A549 (cell line): ENCODE measurements at places on chromosomes 4 and X. TPM values are rescaled to one million over a fixed set of nuclear protein-coding genes. Genes with fewer than 3 reads are reported as not detected.

Gene TRAM1L1
- polyA plus RNA-seq, result 0.72 to 1.4 TPM (median 0.93 TPM) in 3 replicates

Gene RS1
- not detected in 3 replicates for polyA plus RNA-seq

Gene AMTN
- polyA plus RNA-seq, result not detected in 3 replicates

Gene UBL4A
- polyA plus RNA-seq, result 34.6 to 37.7 TPM (median 36.9 TPM) in 3 replicates

Gene GPRIN3
- 5.8 to 6.8 TPM (median 6.4 TPM) in 3 replicates for polyA plus RNA-seq

Gene BEX1
- polyA plus RNA-seq, result not detected in 3 replicates

Gene MAGEB4
- polyA plus RNA-seq, result not detected in 3 replicates

Gene ASB12
- polyA plus RNA-seq, result 0.07 TPM in 1 of 3 replicates, not detected in the others

Gene MAGEB17
- not detected in 3 replicates for polyA plus RNA-seq

Gene STPG2
- not detected in 3 replicates for polyA plus RNA-seq

Gene MAPK10
- polyA plus RNA-seq, result 0.64 to 1.4 TPM (median 1.1 TPM) in 3 replicates

Gene FREM3
- polyA plus RNA-seq, result not detected in 3 replicates

Gene EVC2
- polyA plus RNA-seq, result 1.3 to 1.5 TPM (median 1.5 TPM) in 3 replicates

Gene NAP1L2
- polyA plus RNA-seq, result 1.3 to 1.8 TPM (median 1.4 TPM) in 3 replicates
